ENCODE measurements at places on chromosomes 5 and 9. TPM values are rescaled to one million over a fixed set of nuclear protein-coding genes. Genes with fewer than 3 reads are reported as not detected.

- no peak for DNase-seq
Observed at GRCh38 chr9:34650816-34651215, 1.2 kb upstream of the IL11RA start.

GRCh38 chr5:88263349-88263748 is 5.3 kb downstream of the TMEM161B start:
- DNase-seq: no peak

DNA sequence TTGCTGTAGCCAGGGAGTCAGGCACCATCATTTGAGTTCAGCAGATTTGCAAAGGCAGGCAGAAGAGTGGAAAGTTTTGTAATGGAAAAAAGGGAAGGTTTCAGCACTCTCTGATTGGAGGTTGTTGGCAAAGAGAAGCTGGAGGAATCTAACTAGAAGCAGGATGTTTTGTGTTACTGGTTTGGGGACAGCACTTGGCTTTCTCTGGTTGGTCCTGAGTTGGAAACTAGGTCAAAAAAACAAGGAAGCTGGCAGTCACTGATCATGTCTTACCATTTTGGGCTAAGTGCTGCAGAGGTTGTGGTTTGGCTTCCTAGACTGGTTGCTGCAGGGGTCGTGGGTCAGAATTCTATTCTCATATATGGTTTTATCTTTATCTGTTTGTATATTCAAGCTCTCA is 189.8 kb downstream of the DRD1 start:
- DNase-seq: peak; percentile 34

The CFAP90 gene
- 0.41 TPM for total RNA-seq

DNA sequence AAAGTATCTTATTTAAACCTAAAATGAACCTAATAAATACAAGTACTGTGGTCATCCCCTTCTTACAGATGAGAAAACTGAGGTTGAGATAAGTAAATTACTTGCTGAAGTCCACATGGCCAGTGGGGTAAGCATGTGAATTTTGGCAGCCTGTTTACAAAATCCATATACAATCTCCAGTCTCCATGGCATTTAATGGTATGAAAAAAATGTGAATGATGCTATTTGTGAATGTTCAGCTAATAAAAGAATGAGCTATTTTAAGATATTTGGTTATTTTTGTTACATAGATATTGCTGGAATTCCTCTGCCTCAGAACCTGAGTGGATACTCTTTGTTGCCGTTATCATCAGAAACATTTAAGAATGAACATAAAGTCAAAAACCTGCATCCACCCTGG is 19.3 kb upstream of the GPR150 start:
- no peak for DNase-seq

The DCTN3 gene
- total RNA-seq: 110 TPM

- no peak for DNase-seq
Observed at GRCh38 chr9:70435948-70436347, 21.5 kb upstream of the KLF9 start.

DNA sequence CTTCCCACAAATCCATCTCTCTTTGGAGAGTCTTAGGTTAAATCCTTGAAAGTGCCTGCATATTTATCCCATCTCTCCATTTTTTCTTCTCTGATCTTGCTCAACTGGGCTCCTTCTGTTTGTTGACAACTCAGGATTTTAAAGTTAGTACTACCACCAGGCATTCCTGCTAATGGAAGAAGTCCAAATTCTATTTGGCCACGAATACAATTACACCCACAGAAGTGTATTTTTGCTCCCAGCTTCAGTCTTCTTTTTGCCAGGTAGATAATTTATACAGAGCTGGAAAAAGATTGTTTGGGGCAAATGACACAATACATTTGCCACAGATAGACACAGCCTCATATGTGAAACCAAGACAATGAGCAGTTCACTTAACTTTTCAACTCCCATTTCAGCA is 74.8 kb downstream of the CETN3 start:
- DNase-seq: no peak

- no peak for DNase-seq
Observed at GRCh38 chr5:146409054-146409671, 38.0 kb upstream of the TCERG1 start.

The TAF11L9 gene
- not detected for total RNA-seq

GRCh38 chr9:112193572-112194288 is 18.6 kb upstream of the SUSD1 start:
- DNase-seq: peak; percentile 65

The PCDHGC4 gene
- not detected for total RNA-seq

The ZNF483 gene
- 0.96 TPM for total RNA-seq

DNA sequence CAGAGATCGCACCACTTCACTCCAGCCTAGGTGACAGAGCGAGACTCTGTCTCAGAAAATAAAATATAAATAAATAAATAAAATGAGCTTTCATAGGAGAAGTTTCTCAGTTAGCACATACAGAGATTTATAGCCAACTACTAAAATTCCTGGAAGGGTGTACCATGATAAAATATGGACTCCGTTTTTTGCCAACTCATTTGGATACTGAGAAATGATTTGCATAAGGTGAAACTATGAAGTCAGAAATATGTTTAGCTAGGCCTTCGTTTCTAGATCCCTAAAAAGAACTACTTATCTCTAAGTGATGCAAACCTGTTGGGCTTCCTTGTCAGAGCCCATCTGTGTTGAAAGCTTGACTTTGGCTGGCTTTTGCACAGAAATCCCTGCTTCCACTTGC is 56.9 kb upstream of the SLC1A1 start:
- DNase-seq: no peak

GRCh38 chr9:96061293-96061987 is 185.9 kb downstream of the ERCC6L2 start:
- DNase-seq: no peak

DNA sequence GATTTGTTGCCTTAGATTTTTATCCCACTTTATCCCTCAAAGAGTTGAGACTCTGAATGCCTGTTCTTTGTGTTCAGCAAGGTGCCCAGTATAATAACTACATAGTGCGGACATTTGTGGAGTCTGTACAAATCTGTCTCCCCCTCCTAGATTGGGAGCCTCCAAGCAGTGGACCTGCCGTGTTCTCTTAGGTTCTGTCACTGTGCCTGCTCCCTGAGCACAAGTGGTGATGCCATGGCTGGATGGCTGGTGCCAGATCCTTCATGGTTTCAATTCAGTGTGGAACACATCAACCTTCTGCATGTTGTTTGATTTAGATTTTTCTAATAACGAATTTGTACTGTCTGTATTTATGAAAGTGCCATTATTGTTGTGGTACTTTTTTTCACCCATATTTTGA is 292.9 kb downstream of the CD180 start:
- no peak for DNase-seq

- no peak for DNase-seq
Observed at GRCh38 chr9:20559231-20559890, 62.9 kb downstream of the MLLT3 start.

- DNase-seq: no peak
Observed at GRCh38 chr9:137682428-137683105, 63.8 kb downstream of the EHMT1 start.

DNA sequence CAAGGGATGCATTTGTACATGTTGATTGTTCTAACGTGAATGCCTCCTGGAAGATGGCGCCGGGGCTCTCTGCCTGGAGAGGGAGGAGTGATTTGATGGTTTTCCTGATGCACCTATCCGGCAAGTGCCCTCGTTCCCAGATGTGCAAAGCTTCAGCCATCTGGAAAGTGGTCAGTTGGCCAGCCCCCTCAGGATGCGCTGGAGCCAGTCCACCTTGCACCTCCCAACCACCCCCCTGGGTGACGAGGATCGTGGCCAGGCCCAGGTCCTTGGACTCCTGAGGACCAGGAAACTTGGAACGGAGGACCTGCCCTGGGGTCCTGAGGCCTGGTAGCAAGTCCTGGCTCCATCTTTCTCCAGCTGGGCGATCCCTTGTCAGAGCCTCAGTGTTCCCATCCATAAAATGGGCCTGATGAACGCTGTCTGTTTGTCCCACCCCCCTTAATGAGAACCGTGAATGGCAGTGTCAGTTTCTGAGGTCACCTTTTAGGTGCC is 23.6 kb upstream of the RNU6ATAC start:
- no peak for DNase-seq

DNA sequence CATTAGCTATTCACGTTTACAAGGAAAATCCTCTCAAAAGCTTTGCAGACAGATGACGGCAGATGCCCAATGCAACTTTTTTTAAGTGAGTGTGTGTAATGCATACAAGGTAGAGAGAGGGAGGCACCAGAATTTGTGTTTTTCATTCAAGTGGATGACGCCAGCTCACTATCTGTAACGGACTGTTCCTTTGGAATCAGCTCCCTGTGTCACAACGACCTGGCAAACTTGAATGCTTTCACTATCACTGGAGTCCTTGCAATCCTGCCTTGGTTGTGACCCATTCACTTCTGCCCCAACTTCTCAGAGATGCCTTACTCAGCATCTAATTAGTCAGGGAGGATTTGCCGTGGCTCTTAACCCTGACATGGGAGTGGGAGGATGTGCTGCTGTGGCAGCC is 148.5 kb downstream of the BNC2 start:
- no peak for DNase-seq

DNA sequence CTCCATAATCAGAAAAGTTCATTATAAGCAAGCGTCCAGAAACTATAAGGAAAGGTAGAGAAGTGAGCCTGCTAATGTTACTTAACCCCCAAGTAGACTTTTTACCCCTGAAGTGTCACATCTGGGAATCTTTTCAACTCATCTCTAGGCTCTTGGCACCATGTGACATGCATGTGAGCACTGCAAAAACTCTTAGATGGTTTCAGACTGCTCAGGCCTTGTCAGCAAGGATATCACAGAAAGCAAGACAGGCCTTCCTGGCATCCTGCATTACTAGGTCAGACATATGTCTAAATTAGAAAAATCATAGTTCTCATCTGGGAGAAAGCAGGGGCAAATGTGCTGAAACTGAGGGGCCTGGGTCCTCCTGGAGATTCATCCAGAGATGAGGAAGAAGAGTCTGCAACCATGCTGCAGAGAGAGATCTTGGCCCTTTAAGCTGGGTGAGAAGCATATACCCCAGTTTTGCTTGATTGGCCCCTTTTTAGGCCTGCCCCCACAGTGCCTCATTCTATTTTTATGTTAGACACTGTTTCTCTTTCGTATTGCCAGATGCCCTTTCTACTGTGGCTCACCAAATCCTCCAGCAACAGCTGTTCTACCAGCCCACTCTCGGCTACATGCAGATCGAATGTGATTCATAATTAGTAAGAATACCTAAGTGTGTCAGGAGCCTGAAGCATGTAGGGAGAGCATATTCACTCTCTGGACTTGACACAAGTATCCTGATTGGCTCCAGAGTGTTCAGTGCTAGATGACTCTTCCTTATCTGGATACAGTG is 19.0 kb downstream of the TMEM8B start:
- DNase-seq: no peak

GRCh38 chr5:2006971-2007291 is 124.2 kb upstream of the IRX4 start:
- no peak for DNase-seq

- no peak for DNase-seq
Observed at GRCh38 chr9:136671254-136671614, 8.5 kb downstream of the EGFL7 start.

The CLIC3 gene
- not detected for total RNA-seq

The NR2F1-AS1 gene
- not detected for total RNA-seq

- no peak for DNase-seq
Observed at GRCh38 chr9:123814496-123814895, 115.4 kb downstream of the DENND1A start.

DNA sequence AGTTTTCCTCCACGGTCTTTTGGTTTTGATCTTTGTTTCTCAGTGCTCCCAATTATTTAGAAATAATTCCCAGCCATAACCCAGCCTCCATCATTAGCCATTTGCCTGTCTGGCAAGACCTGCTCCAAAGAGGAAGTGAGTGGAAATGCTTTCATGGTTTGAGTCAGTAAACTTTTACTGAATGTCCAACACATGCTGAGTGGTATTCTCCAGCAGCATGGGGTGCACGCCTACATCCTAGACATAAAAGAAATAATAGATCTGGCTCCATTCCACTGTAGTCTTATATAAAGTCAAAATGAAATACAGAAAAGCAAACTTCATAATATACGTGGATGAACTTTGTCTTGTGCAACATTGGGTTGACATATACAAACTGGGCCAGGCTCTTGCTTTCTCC is 757.2 kb downstream of the TLE1 start:
- DNase-seq: no peak

GRCh38 chr9:113566016-113566711 is 102.6 kb downstream of the RGS3 start:
- no peak for DNase-seq

The PDE6A gene
- total RNA-seq: 0.07 TPM
